ENCODE measurements at places on chromosomes 2 and 18.
A peak's percentile ranks its signal among the peaks of the same experiment; 100 is the strongest.

- no peak for DNase-seq
These were observed 21.3 kb downstream of the NCAPH start for GRCh38 chr2:96356889-96357288.

DNA sequence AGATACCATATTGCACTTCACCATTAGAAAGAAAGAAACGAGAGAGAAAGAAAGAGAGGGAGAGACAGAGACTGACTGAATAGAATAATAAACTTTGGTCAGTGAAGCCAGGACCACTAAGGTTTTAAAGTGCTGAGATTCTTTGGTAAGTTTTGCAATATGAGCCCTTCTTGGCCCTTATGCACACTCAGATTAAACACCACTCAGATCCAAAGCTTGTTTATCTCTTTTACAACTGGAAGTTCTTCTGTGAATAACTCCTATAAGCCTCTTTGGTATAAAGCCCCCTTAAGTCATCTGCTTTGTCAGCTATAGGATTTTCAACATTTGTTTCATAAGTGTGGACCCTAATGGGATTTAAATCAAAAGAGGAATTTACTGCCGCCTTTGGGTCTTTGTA lies 40.8 kb downstream of the PID1 start:
- DNase-seq = no peak

DNA sequence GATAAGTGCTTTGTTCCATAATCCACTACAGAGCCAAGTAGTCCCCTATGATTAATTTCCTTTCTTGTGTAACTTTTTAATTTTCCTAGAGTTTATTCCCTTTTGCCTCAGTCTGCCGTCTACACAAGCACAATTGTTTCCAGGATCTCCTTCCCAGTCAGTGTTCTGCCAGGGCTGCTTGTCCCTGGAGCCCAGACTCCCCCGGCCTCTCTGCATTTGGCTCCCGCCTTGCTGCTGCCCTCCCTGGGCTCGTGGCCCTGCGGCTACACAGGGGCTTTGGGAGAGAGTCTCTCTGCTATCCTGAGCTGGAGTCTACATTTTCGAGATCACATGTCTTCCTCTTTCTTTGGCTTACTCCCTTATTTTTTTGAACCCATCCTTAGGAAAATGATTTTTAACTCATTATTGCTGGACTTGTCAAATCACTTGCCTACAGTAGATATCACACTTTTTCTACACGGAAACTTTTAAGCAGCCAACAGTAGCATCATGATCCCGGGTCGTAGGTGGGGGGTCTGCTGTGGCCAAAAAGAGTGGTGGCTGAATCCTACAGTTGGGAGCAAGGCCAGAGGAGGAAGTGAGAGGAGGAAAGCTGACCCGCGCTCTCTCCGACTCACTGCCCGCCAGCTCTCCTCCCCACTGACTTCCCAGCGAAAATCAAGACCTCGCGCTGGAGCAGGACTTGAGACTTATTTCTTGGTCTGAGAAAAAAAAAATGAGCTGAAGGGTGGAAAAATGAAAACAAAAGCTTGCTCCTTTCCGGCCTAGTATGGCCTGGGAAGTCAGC lies 9.4 kb downstream of the FBLN7 start:
- no peak for DNase-seq

DNA sequence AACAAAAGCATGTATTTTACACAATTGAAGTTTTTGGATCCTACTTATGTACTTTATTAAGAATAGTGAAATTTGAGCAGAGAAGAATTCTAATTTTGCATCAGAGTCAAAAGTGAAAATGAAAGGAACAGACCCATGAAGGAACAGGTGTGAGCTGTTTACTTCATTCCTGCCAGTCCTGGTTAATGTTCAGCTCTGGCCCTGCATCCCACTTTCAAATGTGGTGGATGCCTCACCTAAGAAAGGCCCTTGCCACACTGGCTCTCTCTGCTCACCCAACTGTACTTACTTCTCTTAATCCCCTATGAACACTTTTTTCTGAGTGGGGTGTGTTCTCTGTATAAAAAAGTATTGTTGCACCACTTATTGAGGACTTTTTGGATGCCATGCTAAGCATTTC lies 22.2 kb downstream of the FAM110C start:
- DNase-seq = no peak

DNA sequence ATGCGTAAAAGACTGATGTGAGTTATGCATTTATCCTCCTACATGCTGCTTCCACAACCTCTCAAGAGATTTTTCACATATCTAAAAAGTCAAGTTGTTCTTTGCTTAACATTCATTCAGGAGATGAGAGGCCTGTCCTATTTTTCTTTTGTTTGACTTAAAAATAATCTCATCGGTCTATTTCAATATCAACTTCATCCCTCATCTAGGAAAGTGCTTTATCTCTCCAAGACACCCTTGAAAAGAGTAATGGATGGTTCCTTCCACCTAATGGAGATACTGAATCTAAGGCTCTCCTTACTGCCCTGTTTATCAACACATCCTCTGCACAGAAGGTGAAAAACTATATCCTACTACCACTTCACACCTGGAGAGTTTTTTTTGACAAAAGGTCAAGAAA lies 2.4 kb downstream of the NFE2L2 start:
- no peak for DNase-seq

- no peak for DNase-seq
These were observed 32.1 kb downstream of the NAT8 start for GRCh38 chr2:73610111-73610510.

- DNase-seq = no peak
These were observed 39.4 kb upstream of the CYBRD1 start for GRCh38 chr2:171482877-171483276.

DNA sequence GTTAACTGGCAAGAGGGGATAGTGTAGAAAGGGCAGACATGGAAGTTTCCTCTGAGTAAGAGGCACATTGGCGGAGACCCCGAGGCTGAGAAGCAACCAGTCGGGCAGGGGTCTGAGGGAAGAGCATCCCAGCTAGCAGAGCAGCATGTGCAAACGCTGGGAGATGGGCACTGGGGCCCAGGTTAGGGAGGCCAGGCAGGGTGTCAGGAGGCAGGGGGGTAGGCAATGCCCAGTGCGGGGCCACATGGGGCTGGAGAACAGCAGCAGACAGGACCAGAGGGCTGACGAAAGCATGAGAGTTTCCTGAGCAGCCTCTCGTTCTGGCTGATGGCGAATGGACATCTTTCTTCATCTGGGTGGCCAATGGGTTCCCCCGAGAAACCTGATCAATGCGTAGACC lies 88.2 kb downstream of the INPP5D start:
- no peak for DNase-seq

DNA sequence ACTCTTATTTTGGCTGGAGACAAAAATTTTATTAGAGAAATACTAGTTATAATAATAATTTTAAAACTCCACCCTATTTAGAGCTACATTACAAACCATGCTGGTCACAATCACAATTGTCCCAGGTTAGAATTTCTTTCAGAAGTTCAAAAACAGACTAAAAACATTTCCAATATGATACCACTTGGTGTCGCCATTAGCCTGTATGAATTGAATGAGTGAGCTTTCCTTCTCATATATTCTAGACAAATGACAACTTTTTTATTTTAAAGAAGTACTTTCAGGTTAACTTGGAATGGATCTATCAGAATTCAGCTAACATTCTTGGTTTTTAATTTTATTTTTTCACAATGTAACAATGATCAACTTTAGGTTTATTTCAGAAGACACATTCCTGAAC lies 48.0 kb downstream of the SERPINB8 start:
- DNase-seq = no peak

DNA sequence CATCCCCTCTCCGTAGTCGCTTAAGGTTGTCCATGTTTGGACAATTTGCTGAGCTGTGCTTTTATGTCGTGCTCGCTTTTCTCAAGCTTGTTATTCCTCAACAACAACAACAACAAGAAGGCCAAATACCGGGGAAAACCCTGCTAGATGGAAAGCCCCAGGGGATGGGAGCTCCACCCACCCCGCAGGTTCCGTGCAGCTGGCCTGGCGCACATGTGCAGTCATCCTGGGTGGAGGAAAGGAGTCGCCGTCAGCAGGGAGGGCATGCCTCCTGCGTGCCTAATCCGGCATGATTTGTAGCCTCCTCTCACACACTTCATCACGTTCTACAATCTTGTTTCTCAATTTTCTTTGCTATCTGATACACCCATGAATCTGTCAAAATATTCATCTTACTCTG lies 87.4 kb upstream of the SALL3 start:
- no peak for DNase-seq

DNA sequence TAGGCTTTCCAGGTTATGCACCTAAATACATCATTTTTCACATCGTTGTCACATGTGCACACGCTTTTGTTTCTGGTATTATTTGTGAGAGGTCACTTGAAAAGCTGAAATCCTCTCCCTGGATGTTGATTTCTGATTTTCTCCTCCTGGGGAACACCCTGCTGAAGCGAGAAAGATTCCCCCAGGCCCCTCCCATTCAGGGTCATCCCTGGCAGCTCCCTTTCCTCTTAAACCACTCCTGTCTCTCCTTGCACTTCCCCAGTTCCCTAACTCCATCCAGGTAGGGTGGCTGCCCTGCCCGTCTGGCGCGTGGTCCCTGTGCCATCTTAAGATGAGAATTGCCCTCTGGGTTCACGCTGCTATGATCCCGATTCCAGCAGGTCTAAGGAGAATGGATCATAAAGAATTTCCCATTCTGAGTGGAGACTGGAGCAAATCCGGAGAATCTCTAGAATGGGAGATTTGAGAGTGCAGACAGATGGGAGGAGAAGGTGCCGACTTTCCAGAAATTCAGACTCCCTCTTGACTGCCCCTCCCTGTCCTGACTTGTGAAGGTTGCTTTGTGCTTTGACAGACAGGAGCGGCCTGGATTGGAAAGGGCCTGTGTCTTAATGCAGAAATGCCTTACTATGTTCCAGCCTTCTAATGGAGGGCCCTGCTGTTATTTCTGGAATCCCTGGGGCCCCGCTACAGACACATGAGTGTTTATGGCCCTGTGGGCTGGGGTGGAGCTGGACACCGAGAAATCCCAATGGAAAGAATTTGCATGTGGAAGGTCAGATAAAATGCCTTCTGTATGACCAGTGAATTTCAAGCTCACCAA lies 1.3 kb upstream of the YWHAQ start:
- DNase-seq = peak; percentile 58

DNA sequence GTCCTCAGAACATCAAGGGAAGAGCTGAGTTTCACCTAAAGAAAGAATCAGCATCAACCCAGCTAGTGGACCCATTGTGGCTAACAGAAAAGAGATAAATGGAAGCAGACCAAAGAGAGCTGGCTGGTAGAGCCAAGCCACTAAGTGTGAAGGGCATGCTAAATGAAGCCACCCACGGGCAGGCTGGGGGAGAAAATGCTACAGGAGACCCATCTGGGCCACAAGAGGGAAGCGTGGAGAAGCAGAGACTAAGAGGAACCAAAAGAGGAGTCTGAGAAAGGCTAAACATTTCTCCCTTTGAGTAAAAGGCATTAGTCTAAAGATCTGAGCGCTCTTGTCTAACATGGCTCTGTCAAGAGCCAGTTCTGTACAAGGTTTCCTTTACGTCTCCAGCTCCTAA lies 15.8 kb downstream of the CWC22 start:
- no peak for DNase-seq

GRCh38 chr2:47486841-47487497 lies 84.0 kb downstream of the MSH2 start:
- no peak for DNase-seq

GRCh38 chr2:157460384-157460837 lies 16.5 kb upstream of the CYTIP start:
- no peak for DNase-seq

DNA sequence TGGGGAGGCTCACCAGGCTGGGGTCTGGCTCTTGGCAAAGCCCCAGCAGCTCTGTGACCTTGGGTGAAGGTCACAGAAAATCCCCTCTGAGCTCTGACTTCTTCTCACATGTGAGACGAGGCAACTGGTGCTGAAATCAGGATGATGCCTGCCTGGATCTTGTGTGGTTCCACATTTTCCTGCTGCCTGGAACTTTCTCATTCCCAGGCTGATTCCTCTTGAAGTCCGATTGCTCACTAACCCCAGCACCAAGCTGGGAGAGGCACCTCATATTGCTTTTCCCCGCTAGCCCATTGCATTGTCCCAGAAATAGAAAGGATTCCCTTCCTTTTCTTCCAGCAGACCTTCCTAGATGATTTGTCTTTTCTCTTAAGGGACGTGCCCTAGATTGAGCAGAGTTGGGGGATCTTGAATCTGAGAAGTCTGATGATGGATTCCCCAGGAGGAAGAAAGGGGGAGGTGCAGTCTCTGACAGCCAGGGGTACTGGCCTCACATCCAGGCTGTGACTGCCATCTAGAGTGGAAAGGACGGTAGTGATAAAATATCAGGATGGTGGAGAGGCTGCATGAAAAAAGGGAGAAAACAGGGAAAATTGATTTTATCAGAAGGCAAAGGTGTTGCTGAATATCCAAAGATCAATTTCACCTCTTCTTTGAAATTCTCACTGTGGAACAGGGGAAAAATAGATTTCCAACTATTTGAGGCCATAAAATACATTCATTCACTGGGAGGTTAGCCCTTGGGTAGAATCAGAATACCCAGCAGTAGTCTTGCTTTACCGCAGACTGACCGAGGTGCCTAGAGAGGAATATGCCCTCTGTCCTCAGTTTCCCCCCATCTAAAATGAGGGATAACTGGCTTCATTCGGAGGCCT lies 96.3 kb downstream of the FAM210A start:
- peak; percentile 80 for DNase-seq

GRCh38 chr18:45651275-45651674 lies 36.0 kb downstream of the SLC14A2 start:
- no peak for DNase-seq

DNA sequence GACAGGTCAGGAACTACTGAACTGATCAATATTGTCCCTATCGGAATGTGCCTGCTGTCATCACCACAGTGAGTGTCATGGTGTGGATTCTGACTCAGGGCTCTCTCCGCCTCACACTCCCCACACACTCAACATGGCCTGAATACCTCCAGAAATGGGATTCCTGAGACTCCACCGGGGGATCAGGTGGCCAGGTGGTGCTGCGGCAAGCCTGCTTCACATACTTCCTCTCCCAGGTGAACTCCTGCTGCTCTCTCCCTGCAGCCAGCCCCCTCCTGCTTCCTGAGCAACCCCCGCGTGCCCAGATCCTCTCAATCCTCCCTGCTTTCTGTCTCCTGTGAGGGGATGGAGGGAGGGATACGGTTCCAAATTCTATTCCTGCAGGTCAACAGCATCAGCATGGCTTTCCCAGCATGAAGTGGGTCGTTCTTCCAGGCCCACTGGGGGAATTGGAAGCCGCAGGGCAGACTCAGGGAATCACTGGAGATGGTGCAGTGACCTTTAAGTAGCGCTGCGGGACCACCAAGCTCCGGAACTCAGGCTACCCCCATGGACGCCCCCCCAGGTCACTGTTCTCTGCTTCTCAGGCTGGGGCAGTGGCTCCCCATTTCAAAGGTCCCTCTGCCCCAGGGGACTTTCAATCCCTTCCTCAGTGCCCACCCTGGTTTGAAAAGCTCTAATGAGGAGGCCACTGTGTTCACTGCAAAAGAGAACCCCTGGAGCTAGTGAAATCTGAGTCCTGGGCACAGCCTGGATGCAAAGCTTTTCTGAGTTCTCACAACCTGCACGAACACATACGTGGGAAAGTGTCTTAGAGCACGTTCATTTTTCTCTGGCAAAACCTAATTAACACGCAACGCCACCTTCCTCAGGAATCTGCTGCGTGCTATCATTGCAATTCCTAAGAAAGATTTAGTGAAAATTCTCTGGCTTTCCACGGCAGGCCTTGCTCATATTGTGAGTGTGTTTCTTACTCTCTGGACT lies 168.4 kb downstream of the ZFP36L2 start:
- DNase-seq = peak; percentile 51
